ENCODE measurements at places on chromosomes 3 and 15. TPM values are rescaled to one million over a fixed set of nuclear protein-coding genes. Genes with fewer than 3 reads are reported as not detected.

The SEMA5B gene
- not detected for total RNA-seq

The RUBCN gene
- 53.6 TPM for total RNA-seq

- no peak for DNase-seq
Measured at GRCh38 chr3:184531626-184532280, 29.8 kb upstream of the EPHB3 start.

- no peak for DNase-seq
Measured at GRCh38 chr3:13828501-13829265, 51.2 kb downstream of the WNT7A start.

- DNase-seq: no peak
Measured at GRCh38 chr3:50617096-50617791, at the start of gene MAPKAPK3. MAPKAPK3 (plus strand) TSS chr3:50617151; CDS start chr3:50617566, 415 bp downstream.

DNA sequence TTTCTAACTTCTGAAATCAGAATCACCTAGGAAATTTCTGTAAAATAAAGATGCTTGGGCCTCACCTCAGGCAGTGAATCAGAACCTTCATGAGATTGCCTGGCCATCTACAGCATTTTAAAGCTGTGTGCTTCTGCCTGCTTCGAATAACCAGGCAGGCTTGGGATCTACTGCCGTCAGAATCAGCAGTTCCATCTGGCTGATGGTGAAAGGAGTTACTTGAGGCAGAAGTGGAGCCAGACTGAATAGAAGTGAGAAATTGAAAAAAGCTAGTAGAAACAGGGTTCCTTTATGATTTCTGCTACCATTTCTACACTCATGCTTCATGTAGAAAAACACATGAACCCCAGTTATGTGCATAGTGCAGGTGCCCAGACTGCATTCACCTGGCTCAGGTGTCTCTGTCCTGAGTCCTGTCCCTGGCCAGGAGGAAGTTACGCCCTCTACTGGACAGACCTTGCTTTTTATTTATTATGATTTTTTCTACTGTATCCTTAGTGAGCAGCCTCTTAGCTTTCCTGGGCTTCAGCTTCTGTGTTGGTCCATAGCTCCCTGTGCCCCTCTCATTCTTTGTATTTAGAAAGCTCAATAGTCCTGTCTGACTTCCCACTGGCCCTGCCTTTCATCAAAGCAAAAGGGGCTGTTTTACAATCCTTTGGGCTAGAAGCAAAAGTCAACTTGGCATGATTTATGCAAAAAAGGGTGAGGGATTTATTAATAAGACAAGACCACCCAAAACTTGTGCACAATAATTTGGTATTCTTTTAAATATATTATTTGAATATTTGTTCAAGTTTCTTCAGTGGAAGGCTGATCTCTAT, 200.8 kb upstream of the GOLGA6L4 start:
- DNase-seq: no peak

DNA sequence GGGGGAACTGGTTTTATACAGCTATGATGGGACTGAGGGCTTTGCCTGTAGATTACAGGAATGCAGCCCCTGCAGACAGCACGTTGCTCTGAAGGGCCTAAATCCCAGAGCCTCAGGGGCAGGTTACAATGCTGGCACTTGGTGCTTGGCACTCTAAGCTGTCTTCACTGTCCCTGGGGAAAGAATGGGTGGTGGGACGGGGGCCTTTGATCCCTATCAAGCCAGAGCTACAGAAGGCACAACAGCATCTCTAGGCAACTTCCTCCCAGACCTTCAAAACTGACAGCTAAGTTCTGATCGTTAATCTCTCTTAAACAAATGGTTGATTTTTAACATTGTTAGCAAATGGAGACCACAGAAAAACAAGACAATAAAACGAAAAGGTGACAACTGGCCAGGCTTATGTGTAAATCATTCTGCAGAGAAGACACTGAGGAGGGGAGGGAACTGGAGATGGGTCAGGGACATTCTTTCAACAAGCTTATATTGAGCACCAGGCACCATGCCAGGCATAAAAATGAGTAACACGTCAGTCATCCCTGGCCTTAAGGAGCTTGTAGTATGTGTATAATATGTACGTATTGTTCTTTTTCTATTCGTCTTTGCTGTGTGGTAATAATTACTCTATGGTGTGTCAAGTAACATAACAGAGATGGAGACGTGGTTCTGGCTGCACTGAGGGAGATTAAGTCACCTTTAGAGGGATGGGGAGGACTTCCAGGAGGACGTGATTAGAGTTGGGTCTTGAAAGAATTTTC, 49.1 kb downstream of the CA12 start:
- peak; percentile 39 for DNase-seq

GRCh38 chr3:85605066-85605465, 646.3 kb downstream of the CADM2 start:
- no peak for DNase-seq

The MEGF11 gene
- 0.73 TPM for total RNA-seq

The EBLN2 gene
- 0.78 TPM for total RNA-seq

The FOXP1 gene
- total RNA-seq: 54.8 TPM

- DNase-seq: no peak
Measured at GRCh38 chr3:47802734-47803479, at the start of gene DHX30. DHX30 (plus strand) TSS chr3:47803138; CDS start chr3:47810684, 7,546 bp downstream.

The RARB gene
- total RNA-seq: 17.6 TPM

- DNase-seq: peak; percentile 45
Measured at GRCh38 chr15:33086500-33087121, 107.9 kb downstream of the FMN1 start.

DNA sequence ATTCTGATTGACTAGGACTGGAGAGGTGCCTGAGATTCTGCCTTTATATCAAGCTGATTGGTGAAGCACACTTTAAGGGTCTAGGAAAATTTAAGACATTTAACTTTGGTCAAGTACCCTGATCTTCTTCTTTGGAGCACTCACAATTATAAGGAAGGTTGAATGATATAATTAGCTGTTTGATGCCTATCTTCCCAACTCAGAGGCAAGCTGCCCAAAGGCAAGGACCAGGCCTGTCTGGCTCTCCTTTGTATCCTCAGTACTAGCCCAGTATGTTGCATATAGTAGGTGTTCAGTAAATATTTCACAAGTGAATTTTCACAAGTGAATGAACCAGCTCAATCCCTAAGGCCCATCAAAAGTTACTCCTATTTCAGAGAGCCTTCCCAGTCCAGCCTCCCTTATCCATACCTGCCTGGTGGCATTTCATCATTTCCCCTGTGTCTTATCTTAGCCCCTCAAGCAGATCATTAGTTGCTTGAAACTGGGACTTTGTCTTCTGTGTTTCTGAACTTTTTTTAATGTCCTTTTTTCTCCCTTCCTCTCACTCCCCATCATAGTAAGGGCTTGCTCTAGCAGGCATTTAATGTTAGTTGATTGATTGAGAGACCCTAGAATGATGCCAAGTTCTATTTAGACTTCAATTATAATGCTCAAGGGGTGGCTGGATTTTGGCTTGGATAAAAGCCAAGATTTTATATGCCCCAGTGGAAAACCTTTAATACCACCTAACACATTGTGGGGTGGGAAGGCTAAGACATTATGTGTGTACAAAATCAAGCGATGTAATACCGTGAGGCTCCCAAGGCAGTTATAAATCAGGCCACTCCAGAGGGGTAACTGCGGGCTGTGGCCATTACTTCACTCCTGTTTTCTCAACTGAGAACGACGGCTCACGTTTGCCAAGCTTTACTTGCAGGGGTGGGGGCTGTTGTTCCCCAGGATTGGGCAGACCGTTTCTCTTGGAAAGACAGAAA, 43.2 kb upstream of the BOC start:
- DNase-seq: no peak

The GP9 gene
- not detected for total RNA-seq

DNA sequence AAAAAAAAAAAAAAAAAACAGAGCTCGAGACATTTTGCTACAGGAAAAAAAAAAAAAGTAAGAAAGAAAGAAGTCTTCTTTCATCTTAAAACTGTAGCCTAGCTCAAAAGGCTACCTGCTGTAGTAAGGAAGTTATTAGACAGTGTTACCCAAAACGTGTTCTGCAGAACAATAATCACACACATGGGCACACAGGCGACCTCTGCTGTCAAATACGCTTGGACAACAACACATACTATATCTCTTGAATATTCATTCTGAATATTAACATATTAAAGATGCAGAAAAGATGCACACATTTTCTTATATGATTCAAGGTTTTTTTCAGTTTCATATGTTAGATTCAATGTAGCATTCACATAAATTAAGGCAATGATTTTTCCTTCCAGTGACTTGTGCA, 215.8 kb downstream of the ROBO1 start:
- DNase-seq: no peak

The PCLAF gene
- total RNA-seq: 8.5 TPM

- DNase-seq: no peak
Measured at GRCh38 chr3:157477441-157477840, 25.8 kb downstream of the VEPH1 start.

The IGF1R gene
- 57.9 TPM for total RNA-seq

DNA sequence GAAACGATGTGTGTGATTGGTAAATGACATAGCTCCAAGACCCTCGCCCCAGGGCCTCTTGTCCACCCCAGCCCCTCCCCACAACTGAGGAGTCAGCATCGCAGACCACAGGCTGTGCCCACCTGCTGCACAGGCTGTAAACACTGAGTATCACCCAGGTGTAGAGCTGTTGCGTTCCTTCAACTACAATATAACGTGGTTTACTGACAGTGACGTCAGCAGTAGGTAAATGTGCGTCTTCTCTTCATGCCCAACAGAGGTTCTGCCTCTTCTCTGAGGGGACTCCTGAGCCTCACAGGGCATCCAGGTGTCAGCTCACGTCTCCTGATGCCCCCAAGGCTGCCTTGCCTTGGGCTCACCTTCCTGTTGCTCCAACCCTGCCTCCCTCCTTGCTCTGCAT, 395.1 kb downstream of the CACNA2D3 start:
- no peak for DNase-seq

The SEMA3B gene
- total RNA-seq: 0.34 TPM

DNA sequence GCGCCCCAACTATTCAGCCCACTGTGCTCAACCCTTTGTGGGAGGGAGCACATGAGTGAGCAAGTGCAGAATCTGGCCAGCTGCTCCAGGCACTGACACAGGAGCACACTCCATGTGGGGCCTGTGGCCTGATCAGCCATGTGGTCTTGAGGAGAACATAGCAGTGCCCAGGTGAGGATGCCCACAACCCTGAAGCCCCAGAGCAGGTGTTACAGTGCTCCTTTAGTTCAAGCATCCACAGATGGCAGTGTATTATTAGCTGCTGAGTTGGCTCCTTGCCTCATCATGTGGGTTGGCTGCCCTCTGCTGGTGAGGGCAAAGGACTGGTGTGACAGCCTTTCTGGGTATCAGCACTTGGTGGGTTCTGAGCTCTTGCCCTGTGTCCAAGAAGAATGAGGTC, 1588.2 kb downstream of the SI start:
- peak; percentile 9 for DNase-seq

The ATP8B4 gene
- total RNA-seq: not detected

GRCh38 chr3:42032693-42033349, 58.3 kb upstream of the TRAK1 start:
- DNase-seq: no peak

The PLA2G4D gene
- not detected for total RNA-seq

The STX19 gene
- not detected for total RNA-seq

DNA sequence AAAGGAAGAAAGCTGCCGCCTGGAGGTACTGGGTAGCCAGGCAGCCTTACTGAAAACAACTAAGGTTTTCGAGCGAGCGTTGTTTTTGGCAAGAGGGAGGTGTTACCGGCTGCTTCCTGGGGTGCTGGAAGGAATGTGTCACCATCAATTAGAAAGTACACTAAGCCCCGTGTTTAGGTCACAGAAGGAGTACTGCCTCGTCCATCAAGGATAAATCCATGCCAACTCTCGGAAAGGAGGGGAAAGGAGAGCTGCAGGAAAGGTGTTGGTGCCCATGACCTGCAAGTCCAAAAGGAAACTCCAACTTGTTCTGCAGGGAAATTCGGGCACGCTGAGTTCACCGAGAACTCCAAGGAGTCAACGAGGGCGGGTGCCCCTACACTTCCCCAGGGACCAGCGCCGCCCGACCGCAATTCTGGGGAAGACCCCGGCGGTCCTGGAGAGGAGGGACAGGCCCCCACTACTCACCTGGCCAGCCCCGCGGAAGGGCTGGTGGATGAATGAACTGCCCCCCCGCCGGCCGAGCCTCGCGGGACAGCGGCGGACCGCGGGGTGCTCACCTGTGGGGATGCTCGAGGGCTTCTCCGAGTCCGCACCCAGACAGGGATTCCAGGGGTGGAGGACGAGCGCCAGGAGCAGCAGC, 542 bp downstream of the PLOD2 start:
- DNase-seq: peak; percentile 77

The CHRM5 gene
- total RNA-seq: not detected

DNA sequence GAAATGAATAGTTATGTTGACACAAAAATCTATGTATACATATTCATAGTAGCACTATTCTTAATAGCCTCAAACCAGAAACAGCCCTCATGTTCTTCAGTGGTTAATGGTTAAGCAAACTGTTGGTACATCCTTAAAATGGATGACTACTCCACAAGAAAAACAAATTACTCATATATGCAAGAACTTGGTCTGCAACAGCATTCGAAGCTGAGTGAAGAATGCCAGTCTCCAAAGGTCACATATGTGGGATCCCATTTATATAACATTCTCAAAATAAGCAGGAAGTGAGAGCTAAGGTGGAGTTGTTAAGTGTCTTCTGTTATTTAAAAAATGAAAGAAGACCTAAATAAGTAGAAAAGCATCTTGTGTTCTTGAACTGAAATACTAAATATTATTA, 365.7 kb downstream of the GABRG3 start:
- no peak for DNase-seq

- DNase-seq: peak; percentile 65
Measured at GRCh38 chr3:39166134-39166710, 12.8 kb upstream of the CSRNP1 start.

DNA sequence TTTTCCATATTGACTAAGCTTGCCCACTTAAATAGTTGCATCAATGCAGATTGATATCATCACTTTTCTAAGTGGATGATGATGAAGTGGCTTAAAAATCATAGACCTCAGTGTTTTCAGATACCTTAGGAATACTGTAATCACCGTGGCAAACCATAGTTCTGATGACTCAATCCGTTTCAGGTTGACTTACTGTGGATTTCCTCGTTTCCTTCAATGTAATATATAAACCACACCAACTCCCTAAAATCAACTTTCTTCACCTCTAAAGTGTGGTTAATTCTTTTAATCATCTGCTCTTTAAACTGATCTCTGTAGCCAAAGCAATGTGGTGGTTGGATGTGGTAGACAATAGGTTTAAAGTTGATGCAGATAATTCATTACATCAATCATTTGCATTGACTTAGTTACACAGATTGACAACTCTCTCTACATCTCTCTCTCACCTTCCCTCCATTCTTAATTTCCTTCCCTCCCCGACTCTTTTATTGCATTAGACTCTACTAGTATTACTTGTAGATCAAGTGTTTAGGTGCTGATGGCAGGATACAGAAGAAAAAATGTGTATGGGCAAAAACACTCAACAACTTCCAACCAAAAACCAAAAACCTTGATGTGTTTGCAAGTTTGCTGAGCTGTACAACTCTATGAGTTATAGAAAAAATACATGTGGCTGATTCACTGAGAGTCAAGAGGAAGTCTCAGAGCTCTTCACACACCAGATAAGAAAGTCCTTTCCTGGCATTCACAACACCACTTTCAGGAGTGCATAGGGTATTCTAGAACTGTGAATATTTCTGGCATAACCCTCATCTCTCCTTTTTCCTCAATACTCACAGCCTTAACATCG, 243.5 kb downstream of the NFKBIZ start:
- DNase-seq: no peak

- no peak for DNase-seq
Measured at GRCh38 chr3:69929019-69929418, 70.5 kb upstream of the SAMMSON start.
